SK-N-SH (cell line): ENCODE measurements at places on chromosomes 7 and 10.

DNA sequence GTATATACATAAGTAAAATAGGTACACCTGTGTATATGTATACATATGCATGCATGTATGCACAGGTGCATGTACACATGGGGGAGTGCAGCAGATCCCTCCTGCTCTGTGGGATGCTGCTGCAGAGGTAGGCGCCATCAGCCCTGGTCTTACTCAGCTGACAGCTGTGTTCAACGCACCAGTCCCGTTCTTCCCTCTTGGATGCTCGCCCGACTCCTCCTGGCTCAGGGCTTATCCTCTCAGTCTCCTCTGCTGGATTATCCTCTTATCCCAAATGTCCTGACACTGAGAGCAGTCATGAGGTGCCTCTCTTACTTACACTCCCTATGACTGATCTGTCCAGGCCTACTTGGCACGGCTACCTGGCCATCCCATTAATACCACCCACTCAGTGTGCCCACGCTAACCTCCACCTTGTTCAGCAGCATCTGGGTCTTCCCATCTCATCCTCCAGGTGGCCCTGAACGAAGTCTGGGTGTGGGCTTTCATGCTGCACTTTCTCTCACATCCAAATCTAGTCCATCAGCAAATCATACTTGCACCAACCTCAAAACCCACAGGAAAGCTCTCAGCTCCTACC lies 357.1 kb downstream of the TCERG1L start:
- no peak for DNase-seq

GRCh38 chr10:25063644-25064043 lies 47.2 kb downstream of the THNSL1 start:
- DNase-seq: no peak

DNA sequence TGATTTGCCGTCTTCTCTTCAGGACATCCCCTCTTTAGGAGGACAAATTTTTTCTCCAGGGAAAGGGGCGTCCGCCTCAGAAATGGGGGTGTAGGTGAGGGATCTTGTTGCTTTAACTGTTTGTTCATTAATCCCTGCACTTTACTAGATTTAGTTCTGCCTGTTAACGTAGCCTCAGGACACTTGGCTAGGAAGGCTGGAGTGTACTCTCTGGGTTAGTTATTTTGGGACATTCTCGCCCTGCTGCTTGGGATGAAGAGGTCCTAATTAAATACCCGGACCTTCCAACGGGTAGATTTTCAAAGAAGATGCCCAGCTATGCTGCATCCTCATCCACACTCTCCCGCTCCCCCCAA lies 552 bp upstream of the ZNF365 start:
- DNase-seq: no peak

DNA sequence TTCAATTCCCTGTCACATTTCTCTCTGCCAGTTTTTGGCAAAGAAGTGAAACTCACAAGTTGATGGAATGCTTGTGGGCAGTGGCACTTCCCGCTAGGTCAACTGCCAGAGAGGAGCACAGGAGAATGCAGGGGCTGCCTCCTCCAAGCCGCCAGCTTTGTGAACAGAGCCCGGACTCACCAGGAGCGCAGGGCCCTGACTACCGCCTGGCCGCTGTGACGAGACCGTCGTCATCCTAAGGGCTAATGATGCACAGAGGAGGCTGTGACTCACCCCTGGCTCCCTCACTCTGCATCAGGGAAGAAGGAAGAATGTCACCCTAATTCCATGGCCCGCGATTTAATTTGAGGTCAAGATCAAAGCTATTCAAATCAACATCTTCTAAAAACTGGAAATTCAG lies 123.9 kb downstream of the TAX1BP1 start:
- no peak for DNase-seq

DNA sequence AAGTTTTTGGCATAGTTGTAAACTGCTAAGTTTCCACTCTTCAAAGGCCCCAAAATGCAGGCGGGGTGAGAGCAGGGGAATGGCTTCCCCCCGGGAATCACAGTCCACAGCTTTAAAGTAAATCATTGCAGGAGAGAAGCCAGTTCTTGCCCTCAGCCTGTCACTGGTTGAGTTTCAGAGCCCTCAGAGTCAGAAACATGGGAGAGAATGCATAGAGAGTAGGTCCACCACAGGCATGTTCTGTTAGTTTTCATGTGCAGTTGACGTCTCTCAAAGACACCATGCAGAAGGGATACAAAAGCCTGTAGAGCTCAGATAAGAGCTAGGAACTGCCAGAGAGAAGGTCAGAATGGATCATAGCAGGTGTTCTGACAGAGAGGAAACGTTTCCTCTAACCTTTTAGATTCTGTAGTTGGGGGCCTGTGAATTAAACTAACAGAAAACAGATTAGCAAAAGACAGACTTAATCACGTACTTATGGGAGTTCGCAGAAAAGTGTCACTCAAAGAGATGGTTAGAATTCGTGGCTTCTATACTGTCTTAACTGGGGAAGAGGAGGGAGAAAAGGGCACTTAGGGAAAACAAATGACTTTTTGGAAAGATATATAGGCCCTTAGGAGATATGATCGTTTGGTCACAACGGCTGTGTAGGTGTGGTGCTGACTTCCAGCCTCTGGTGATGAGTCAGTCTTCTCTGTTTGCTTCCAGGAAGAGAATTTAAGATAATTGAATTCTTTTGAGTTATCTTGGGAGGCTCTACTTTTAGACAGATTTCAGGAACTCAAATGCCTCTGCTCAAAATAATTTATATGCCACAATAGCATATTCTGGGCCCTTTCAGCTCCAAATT lies 48.0 kb upstream of the MSRB2 start:
- no peak for DNase-seq

DNA sequence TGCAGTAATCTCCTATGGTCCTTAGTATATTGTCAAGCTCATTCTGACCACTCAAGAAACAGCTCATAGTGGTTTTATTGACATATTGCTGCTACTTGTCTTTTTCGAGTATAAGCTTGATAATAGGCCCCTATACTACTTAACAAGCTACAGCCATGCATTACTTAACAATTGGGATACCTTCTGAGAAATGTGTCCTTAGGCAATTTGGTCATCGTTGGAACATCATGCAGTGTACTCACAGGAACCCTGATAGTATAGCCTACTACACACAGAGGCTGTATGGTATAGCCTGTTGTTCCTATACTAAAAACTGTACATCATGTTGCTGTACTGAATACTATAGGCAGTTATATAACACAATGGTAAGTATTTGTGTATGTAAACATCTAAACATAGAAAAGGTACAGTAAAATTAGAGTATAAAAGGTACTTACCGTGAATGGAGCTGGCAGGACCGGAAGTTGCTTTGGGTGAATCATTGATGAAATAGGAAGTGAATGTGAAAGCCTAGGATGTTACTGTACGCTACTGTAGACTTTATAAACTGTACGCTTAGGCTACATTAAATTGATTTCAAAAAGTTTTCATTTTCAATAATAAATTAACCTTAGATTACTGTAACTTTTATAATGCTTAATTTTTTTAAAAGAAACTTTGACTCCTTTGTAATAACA lies 160.9 kb downstream of the LRRC4 start:
- no peak for DNase-seq

DNA sequence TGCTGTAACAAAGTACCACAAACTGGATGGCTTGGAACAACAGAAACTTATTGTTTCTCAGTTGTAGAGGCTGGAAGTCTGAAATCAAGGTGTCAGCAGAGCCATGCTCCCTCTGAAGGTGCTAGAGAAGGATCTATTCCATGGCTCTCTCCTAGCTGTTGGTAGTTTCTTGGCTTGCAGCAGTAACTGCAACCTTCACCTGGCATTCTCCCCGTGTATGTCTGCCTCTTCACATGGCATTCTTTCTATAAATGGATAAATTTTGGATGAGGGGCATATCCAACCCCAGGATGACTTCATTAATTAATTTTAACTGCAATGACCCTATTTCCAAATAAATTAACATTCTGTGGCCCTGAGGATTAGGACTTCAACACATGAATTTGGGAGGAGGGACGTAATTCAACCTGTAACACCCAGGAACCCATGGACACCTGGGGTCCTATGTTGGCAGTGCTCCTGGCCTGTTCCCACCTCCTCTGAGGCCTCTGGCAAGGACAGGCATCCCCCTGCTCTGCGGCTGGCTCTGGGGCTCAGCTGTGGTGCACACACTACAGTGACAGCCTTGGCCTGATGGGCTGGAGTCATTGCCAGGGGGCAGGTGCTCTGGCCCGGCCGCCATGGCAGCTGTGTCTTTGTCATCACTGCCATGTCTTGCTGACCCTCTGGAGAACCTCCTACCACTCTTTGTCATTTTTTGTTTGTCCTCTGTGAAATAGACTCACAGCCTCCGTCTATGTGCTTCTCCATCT lies 30.8 kb downstream of the LSMEM1 start:
- DNase-seq: no peak

DNA sequence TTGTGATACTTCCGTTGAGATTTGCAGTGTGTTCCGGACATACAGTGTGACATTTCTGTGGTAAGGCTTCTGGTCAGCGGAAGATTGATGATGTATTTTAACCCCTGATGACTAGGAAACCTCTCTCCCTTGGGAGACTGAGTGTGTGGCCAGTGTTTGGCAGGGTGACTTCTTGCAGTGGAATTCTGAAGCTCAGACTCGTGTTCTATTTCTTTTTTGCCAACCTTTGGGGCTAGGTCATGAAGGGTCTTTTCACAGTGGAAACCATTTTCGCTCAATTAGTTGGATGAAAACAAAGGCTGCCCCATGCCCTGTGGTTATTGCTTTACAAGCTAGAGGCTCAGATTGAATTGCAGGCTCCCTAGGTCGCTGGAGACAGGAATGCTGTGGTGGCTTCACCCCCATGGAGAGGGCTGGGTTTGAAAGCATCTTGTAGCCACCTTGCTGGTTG lies 288.9 kb downstream of the BBS9 start:
- no peak for DNase-seq

GRCh38 chr7:144468990-144469732 lies 65.7 kb upstream of the NOBOX start:
- no peak for DNase-seq

GRCh38 chr10:124094419-124094785 lies 1.0 kb upstream of the CHST15 start:
- no peak for DNase-seq

DNA sequence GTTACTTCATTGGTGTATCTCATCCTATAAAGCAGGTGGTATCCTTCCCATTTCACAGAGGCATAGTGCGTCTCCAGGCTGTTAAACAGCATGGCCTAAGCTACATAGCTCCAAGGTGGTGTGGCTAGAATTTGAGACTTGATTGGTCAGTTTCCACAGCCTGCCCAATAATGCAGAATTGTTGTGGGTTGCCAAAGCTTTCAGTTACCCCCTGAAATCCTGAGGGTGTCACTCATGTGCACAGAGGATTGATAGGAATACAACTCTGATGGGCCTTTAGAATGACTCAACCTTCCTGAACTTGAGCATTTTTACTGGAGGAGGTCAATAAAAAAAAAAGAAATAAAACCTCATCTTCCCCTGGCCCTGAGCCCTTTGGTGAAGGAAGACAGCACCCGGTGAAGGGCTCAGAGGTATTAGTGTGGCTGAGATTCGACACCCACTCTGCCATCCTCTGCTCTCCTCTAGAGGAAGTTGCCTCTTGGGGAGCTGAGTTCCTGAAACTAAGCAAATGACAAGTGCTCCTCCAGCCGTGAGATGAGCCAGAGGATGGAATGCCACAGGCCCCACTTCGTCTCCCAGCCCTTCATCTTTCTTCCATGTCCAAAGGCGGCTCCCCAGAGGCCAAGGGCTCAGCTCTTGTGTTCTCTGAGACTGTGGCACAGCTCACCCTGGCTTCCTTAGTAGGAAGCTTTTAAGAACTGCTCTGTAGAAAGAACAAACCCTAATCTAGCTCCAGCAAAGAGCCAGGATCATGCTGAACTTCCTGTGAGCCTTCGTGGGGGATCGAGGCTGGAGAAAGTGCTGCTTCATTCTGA lies 1.0 kb downstream of the ACSL5 start:
- DNase-seq: no peak

DNA sequence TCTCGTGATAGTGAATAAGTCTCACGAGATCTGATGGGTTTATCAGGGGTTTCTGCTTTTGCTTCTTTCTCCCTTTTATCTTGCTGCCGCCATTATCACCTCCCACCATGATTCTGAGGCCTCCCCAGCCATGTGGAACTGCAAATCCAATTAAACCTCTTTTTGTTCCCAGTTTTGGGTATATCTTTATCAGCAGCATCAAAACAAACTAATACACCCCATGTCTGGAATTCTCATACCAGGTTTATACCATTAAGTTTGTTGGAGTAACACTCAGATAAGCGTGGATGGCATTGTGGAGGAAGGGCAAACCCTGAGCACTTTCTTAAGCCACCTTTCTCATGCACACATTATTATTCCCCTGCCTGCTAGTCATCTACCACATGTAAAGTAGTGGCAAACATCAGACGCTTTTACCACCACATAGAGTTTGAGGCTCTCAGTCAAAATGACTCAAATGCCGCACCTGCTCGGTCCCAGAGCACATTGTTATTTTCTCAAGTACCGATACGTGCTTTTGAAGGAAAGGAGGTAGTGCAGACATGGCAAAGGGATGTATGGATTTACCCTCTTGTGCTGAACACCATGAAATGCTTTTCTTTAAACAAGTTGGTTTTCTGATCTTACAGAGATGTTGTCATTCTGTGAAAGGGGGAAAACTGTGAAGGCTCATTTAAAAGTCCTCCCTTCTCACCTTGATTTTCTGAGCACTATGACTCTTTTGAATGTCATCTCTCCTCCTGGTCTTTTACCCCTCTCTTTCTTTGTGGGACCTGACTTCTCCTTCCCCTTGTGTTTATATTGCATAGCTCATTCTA lies 429.7 kb downstream of the EXOC4 start:
- DNase-seq: no peak

DNA sequence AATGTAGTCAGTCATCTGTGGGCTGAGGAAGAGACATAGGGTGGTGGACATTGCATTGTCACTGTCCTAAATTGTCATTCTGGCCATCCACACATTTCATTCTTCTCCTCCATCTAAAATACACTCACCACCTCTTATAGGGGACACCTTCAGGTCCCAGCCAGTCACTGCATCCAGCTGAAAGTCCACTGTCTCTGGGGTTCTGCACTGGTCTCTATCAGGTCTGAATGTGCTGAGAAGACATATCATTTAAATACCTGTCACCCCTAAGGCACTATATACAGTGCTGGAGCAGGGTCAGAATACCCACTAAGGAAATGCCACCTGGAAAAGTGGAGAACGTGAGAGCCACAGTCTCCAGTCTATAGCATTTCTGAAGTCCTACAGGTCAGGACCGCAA lies 29.6 kb downstream of the SH2D4B start:
- DNase-seq: no peak

GRCh38 chr7:70392256-70392876 lies 739.6 kb upstream of the GALNT17 start:
- no peak for DNase-seq

DNA sequence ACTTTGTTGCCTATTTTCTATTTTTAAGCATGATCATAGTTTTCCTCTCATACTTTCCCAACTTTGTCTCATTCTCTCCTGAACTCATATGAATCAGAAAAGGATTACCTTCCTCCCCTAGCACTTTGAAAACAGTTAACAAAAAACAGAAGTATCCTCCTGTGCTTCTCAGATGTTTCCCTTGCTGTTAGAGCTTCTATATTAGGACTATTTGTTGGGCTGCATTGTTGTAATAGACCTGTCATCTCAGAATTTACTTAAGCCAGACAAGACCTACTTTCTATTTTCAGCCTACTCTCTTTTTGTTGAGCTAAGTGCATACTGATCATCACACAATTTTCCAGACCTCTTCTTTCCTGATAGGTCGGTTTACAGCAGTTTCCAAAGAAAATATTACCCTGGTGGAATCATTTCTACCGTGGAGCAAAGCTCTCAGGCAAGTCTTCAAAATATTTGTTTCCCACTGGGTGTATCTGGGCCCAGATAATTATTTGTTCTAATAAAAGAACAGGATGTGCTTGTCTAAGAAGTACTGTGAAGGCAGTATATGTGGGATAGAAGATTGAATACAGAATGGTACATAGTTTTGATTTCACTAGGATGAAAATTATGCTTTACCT lies 411.9 kb upstream of the KLF6 start:
- DNase-seq: no peak

- no peak for DNase-seq
Measured at GRCh38 chr10:116043861-116044260, 229.1 kb downstream of the GFRA1 start.
